Myometrial cell (primary cell): ENCODE measurements at places on chromosomes 3 and 15. TPM values are rescaled to one million over a fixed set of nuclear protein-coding genes. Genes with fewer than 3 reads are reported as not detected.

CASR gene
- not detected in 2 replicates for total RNA-seq

WDR76 gene
- total RNA-seq = 6.1 and 23.6 TPM in 2 replicates

RAB7A gene
- 58.2 and 67.2 TPM in 2 replicates for total RNA-seq

B4GALT4 gene
- total RNA-seq = 38.8 and 41.5 TPM in 2 replicates

CHRM5 gene
- not detected in 2 replicates for total RNA-seq

ADCY5 gene
- total RNA-seq = 0.53 TPM in 1 of 2 replicates, not detected in the other

CFAP92 gene
- total RNA-seq = not detected in 2 replicates

EAF1 gene
- 8.6 and 11.7 TPM in 2 replicates for total RNA-seq

CYP8B1 gene
- total RNA-seq = not detected in 2 replicates

GPR27 gene
- total RNA-seq = not detected in 2 replicates

IL16 gene
- under 0.01 and 0.18 TPM in 2 replicates for total RNA-seq

UBA5 gene
- total RNA-seq = 20.2 and 42.9 TPM in 2 replicates

CX3CR1 gene
- total RNA-seq = not detected in 2 replicates

PLA2G4D gene
- not detected in 2 replicates for total RNA-seq

ZPLD1 gene
- total RNA-seq = not detected in 2 replicates

CEP152 gene
- 1.7 and 5.0 TPM in 2 replicates for total RNA-seq

CD200 gene
- total RNA-seq = 8.7 and 8.9 TPM in 2 replicates

CGNL1 gene
- total RNA-seq = not detected in 2 replicates

IQCF6 gene
- total RNA-seq = not detected in 2 replicates

ZBTB47 gene
- total RNA-seq = 11.0 and 11.9 TPM in 2 replicates

CYP1A1 gene
- total RNA-seq = not detected in 2 replicates

KCNH8 gene
- total RNA-seq = not detected in 2 replicates

UROC1 gene
- total RNA-seq = not detected in 2 replicates

NDUFB4 gene
- 91.4 and 119 TPM in 2 replicates for total RNA-seq

PLSCR2 gene
- total RNA-seq = 0.18 TPM in 1 of 2 replicates, not detected in the other

PLSCR5 gene
- total RNA-seq = not detected in 2 replicates

MEIS2 gene
- 57.4 and 65.4 TPM in 2 replicates for total RNA-seq

CD200R1 gene
- not detected in 2 replicates for total RNA-seq

CAND2 gene
- 6.9 and 8.9 TPM in 2 replicates for total RNA-seq

NMB gene
- total RNA-seq = 6.9 and 14.9 TPM in 2 replicates

GOLGA8J gene
- total RNA-seq = not detected in 2 replicates

CCDC39 gene
- not detected in 2 replicates for total RNA-seq

GASK1A gene
- 0.58 and 1.1 TPM in 2 replicates for total RNA-seq
